ENCODE measurements at places on chromosomes 13 and 19.

- no peak for DNase-seq
These were observed 115.6 kb downstream of the SLC7A1 start for GRCh38 chr13:29479716-29480492.

- DNase-seq, result no peak
These were observed 9.0 kb upstream of the THSD1 start for GRCh38 chr13:52414963-52415362.

GRCh38 chr13:76783798-76784197 is 102.4 kb downstream of the KCTD12 start:
- no peak for DNase-seq

GRCh38 chr19:39831679-39832078 is 2.3 kb downstream of the DYRK1B start:
- no peak for DNase-seq

DNA sequence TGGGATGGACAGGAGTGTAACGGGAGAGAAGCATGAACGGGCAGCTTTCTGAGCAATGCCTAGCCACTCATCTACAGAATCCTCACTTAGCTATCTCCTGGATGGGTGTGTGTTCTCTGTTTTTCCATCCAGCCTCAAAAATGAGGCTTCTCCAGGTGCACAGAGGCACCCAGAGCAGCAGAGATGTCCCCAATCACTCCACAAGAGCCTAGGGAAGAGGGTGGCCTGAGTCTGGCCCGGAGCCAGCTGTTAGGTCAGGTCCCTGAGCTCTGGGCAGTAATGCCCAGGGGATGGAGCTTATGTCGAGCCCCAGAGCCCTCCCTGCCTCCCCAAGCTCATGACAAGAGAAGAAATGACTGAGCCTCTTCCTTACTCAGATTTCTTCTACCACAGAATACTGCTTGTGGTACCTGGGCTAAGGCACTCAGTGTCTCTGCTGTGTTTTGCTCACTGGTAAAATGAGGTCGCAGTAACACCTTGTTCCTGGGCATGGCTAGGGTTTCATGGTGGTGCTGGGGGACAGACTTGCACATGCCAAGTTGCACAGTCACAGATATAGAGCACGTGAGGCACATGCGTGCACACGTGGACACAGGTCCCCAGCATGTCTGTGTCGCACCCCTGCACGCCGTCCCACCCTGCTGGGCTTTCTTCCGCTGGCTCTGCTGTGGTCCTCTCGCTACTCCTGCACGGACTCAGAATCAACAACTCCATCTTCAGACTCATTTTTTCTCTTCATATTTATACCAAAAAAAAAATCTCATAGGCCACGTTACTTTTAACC is 86.6 kb upstream of the SOX1 start:
- no peak for DNase-seq

- DNase-seq, result no peak
These were observed 602.5 kb upstream of the ARGLU1 start for GRCh38 chr13:107170270-107170931.

- DNase-seq, result no peak
These were observed 22.6 kb upstream of the CD177 start for GRCh38 chr19:43330726-43331434.

DNA sequence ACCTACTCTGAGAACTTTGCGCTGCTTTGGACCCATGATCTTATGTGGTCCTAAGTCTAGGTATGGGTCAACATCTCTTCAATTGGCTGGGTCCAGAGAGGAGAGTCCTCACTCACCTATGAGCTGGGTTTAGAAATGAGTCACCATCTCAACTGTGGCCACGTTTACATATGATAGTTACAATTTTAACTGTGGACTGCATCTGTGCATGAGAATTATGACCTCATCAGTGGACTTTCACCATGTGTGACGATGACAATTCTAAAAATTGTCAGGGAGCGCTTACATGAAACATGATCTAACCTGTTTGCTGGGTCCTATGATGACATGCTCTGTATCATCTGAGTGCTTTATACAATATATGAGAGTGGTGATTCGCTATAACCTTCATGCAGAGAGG is 12.7 kb upstream of the ZNF724 start:
- DNase-seq, result no peak

DNA sequence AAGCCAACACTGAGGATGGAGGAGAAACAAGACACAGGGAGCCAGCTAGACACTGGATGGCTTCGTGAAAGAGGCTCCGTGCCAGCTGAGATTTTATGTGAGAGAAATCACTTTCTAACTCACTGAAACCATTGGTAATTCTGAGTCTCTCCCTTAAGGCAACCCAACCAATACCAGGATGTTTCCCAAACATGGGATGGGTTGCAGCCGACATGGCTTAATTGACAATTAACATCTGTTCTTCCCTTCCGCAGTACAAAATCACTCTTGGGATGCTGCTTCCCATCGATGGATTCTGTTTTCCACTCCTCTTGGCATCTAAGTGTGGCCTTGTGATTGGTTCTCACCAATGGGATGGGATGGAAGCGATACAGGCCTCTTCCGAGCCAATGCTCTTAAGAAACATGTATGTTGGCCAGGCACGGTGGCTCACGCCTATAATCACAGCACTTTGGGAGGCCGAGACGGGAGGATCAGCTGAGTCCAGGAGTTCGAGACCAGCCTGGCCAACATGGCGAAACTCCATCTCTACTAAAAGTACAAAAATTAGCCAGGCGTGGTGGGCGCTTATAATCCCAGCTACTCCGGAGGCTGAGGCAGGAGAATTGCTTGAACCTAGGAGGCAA is 2.3 kb upstream of the ZNF787 start:
- no peak for DNase-seq

DNA sequence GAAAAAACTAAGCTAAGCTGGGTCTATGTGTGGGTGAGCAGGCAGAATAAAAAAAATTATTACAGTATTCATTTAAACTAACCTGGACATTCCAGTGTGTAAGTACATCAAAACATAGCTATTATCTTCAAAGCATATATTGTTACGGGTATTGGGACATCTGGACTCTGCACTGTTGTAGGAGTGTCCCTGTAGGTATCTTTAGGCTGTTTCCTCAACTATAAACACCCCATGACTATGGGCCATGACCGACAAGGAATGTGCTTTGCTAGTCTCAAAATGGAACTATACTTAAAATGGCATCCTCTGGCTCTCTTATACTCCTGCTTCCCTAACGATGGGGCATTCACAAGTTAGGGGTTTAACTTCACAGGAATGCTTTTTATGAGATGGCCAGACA is 3.4 kb downstream of the SCGB2B2 start:
- no peak for DNase-seq

DNA sequence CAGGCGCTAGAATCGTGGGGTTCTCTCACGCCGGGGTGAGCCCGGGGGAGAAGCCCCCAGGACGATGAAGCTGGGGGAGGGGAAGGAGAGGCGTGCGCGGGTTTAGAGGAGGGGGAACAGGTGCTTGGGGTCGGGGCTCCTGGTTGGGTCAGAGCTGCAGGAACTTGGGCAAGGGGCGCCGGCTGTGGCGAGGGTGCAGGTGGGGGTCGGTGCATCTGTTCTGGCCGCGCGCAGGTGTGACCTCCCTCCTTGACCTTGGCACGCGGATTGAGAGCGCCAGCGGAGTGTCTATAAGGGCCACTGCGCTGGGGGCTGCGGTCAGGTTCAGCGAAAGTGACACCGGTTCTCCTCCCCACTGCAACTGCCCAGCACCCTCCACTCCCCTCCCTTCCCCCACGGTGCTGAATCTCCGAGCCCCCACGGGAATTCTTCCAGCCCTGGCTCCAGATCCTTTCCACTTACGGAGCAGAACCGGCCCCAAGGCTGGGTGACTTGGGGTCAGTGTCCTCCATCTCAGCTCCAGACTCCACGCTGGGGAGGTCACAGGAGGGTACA is 618 bp downstream of the TMEM38A start:
- peak; percentile 54 for DNase-seq

DNA sequence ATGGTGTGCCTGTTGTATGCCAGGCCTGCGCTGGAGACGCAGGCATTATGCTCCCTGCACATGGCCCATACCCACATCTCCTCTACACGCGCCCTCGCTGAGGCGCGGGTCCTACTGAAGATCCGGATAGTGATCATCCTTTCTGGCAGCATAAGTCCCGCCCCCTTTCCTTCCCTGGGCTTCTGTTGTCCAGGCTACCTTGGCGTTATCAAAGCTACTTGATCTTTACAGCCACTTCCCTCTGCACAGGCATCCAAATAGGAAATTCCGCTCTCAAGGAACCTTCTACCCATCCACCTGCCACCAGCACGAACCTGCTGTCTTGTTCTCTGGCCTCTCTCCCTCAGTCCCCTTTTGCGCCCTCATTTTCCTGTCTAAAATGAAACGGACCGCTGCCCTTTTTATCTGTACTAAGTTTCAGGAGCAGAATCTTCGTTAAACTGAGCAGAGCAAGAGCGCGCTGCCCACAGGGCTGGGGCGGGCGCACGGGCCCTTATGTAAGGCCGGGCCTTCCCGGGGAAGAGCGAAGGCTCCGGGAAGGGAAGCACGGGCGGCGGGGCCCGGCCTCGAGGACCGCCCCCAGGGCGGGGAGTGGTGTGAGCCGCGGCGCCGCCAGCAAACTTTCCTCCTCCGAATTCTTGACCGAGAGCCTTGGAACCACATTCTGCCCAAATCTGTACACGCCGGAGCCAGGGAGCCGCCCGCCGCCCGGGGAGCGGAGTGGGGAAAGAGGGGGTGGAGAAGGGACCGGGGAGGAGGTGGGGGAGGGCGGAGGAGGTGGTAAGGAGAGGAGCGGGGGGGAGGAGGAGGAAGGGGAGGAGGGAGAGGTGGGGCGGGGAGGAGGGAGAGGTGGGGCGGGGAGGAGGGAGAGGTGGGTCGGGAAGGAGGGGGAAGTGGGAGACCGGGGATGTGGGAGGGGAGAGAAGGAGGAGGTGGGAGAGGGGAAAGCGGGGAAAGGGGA is 920 bp upstream of the UBE2L5 start:
- DNase-seq, result peak; percentile 72

DNA sequence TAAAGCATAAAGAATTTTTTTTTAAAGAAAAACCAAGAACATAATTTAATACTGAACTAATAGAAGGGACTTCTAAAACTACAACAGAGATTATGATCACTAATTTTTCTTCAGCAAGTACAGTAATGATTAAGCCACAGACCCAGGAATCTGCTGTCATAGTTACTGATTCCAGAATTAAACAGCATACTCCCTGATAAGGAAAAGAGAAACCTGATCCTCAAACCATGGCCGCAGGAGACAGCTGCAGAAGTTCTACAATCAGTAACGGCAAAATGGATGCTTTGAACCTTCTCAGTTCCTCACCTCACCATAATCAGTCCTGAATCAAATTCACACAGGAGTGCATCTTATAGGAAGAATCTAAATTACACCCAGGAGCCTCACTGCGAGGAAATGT is 939.0 kb upstream of the SLITRK1 start:
- no peak for DNase-seq

GRCh38 chr13:29858667-29859066 is 8.2 kb upstream of the UBL3 start:
- no peak for DNase-seq

- no peak for DNase-seq
These were observed 107.6 kb downstream of the ABCC4 start for GRCh38 chr13:95193509-95194230.

GRCh38 chr19:2271234-2272103 is 10.5 kb downstream of the PEAK3 start:
- DNase-seq, result peak; percentile 20

DNA sequence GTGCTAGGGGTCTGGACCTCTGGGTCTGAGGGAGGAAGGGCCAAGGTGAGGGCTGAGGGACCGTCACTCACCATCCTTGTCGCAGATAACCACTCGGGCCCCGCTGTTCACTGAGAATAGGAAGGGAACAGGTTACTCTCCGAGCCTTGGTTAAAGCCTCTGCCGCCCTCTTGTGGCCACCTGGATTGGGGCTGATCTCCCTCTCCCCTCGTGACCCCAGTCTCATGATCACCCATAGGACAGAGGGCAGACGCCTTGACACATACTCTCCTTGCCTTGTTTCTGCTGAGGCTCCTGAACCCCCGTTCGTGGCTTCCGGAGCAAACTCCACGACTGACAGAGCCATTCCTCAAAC is 580 bp downstream of the HSD17B14 start:
- peak; percentile 98 for DNase-seq

- peak; percentile 43 for DNase-seq
These were observed 5.2 kb upstream of the MLNR start for GRCh38 chr13:49214917-49215376.

- no peak for DNase-seq
These were observed 1.3 kb downstream of the RAB3D start for GRCh38 chr19:11338121-11338520.

DNA sequence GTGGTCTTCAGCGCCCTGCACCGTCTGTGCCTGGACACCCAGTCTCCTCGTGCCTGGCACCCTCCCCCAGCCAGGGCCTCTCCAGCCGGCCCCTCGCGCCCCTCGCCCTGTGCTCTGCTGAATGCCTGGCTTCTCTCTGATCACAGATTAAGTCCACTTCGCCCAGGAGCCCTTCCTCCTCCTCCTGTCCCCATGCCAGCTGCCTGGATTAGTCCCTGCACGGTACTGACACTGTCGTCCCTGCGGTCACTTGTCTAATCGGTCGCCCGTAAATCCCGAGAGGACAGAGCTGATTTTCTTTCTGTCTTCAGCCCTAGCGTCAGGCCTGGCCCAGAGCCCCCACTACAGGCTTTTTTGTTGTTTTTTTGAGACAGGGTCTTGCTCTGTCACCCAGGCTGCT is 6.6 kb downstream of the THOP1 start:
- DNase-seq, result no peak

DNA sequence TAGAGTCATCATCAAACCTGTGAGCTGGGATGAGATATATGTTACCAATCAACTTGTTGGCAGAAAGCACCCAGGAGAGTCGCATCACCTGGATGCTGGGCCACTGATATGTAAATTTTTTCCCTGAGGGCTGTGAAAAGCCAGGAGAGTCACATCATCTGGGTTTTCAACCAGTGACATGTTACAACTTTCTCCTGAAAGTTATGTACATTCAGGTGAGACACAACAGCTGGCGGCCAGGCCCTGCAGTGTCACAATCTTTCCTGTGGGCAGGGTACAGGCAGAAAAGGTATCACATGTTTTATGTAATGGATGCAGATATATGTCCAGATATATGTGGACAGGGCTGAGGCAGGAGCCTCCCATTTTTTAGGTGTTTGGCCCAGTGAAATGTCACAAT is 13.2 kb upstream of the ZNF724 start:
- no peak for DNase-seq

GRCh38 chr19:46626446-46626845 is 1.6 kb upstream of the PTGIR start:
- no peak for DNase-seq
